ENCODE measurements at places on chromosomes 12 and 14. TPM values are rescaled to one million over a fixed set of nuclear protein-coding genes. Genes with fewer than 3 reads are reported as not detected.

The TCL1B gene
- total RNA-seq = not detected

The NGB gene
- not detected for total RNA-seq

The GPRC5A gene
- total RNA-seq = 37.8 TPM

The PLEKHG7 gene
- not detected for total RNA-seq

The RDH11 gene
- 59.1 TPM for total RNA-seq

The MFAP5 gene
- total RNA-seq = 390 TPM

The RPL10L gene
- total RNA-seq = not detected

The CCDC198 gene
- not detected for total RNA-seq

The MUCL1 gene
- not detected for total RNA-seq

GRCh38 chr12:71731439-71732356 lies 23.0 kb upstream of the RAB21 start:
- DNase-seq = peak; percentile 10

- no peak for DNase-seq
These were observed 1085.4 kb downstream of the SLC6A15 start for GRCh38 chr12:83827193-83827592.

DNA sequence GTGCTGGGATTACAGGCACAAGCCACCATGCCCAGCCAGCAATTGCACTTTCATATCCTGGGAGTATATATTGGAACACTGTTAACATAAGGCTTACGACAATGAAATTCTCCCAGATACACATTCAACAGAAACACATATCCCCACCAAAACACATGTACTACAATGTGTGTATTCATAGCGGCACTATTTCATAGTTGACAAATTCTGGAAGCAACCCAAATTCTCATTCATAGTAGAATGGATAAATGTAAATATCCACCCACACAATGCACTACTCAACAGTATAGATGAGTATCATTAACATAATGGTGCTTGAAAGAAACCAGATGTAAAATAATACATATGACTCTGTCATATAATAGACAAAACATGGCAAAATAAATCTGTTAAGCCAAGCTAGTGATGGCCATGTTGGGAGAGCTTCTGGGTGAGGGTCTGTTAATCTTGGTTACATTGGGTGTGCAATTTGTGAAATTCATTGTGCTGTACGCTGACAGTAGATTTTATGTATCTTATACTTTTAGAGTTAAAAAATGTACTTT lies 2.6 kb upstream of the DNAAF2 start:
- no peak for DNase-seq

DNA sequence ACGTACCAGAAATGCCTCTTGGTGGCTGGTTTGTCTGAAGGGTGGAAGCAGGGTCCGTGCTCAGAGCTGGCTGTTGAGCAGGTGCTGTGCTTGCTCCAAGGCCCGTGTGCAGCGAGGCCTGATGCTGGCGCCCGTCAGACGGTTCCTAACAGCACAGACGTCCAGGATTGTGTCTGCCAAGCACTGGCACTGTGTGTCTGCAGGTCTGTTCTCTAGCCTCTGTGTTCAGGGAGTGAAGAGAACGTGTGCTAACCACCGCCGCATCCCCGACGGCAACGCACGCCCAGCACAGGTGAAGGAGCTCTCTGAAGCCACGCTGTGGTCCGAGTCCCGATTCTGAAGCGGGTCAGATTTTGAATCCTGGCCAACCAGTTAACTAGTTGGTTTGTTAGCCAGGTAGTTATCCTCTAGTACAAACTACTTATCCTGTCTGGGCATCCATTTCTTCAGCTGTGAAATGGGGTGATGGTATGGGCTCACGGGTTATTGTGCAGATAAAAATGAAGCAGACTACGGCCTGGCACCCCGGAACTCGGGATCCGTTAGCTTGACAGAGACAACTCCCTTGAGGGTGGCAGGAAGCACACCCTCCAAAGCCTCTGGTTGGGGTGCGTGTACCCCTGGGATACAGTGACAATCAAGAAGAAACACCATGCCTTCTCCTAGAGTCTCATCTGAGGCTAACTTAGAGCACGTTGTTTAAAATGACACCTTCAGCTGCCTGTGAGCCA lies 18.6 kb upstream of the TDRD9 start:
- DNase-seq = no peak

DNA sequence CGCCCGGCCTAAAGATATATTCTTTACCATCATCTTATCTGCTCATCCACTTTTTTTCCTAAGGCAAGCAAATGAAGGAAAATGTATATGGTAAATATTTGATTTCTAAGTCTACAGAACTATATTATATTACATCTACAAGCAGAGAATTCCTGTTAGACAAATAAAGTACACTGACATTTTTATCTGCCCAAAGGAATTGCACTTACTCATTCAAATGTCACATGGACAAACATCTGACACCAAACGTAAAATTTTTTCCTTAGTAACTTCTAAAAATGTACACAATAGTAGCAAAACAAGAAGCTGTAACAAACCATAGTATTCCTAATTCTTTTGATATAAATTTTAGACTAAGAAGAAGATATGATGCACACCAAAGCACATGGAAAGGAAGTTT lies 51.0 kb downstream of the SPPL3 start:
- peak; percentile 32 for DNase-seq

- DNase-seq = peak; percentile 38
These were observed 147.9 kb downstream of the ETV6 start for GRCh38 chr12:11797317-11797913.

DNA sequence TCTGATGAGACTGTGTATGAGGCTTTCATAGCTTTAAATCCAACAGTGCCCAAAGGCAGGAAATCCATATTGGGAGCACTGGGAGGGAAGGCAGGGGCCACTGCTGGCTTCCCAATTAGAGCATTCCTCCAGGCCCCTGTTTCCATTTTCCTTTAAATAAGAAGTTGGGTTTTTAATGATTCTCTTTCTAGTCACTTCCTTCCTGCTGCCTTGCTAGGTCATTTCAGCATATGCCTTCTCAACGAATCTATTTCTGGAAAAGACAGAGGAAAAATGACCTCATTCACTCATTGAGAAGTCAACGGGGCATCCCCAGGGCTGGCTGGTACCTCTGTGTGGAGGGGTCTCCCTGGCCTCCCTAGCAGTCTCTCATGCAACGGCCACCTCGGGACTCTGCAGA lies 43.5 kb downstream of the IGF1 start:
- no peak for DNase-seq

DNA sequence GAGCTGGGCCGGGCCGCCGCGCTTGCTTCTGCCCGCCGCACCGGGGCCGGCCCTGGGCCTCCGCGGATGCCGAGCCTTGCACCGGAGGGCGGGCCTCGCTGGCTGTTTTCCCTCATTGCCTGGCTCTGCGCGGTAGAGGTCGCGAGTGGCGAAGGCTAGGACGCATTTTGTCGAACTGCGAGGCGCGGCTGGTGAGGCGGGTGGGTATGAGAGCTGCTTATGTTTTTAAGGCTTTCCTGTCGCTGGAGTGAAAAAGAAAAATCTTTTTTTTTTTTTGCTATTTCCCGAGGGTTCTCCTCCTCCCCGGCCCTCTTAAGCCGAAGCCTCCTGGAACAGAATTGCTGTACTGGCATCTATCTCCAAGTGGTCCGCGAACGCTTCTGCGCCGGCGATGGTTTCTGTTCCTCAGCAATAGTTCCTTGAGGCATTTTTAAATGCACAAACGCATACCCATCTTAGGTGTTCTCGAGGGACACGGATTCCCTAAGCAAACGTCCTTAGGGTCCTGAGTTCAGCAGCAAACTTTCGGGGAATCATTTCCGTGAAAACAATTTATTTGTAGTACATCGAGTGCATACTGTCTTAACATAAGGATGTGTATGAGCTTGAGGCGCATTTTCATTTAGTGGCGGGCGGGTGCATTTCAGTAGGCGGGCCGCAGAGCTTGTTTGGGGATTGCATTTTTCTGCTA lies 631 bp downstream of the RESF1 start:
- DNase-seq = peak; percentile 82

GRCh38 chr12:115543269-115543668 lies 734.2 kb downstream of the MED13L start:
- peak; percentile 13 for DNase-seq

DNA sequence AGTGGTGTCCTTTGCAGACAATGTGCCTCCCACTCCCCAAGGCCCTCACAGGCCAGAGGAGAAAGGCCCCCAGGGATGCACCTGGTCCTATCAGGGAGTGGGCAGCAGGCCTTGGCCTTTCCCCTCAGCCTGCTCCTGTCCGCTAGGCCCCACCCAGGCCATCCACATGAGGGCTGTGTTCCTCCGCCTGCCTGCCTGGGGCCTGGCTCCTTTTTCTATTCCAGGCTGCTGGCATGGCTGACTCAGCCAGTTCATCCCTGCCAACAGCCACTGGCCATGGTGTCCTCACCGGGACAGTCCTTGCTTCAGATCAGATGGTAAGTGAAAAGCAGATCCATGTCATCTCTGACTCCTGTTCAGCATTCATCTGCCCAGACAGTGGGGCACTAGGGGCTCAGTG lies 13.4 kb downstream of the ISM2 start:
- peak; percentile 62 for DNase-seq

- peak; percentile 79 for DNase-seq
These were observed at the start of gene EEF1AKMT3 for GRCh38 chr12:57772429-57773322. EEF1AKMT3 (plus strand) TSS chr12:57772614; CDS start chr12:57772725, 111 bp downstream.

- no peak for DNase-seq
These were observed 28.6 kb downstream of the BRMS1L start for GRCh38 chr14:35854696-35855270.

DNA sequence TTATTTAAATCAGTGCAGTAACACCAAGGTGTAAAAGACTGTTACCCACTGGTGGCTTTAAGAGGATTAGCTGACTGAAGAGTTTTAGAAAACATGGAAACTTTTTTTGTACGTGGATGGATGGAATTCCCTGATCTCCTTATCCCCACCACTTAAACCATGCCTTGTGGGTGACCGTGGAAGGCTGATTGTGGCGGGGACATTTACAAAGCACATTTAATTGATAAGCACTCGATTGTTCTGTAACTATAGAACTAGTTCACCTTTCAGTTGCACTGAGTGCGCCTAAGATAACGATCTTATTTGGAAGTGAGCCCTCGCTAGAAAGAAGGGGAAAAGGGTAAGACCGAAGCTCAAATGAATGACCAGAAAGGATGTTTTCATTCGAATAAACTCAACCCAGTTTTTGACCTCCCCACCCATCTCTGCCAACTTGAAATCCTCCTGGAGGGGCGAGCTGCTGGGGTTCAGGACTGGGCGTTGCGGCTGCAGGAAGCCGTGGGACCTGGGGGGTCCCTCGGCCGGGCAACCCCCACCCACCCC lies 688 bp upstream of the RASSF3 start:
- DNase-seq = peak; percentile 40

Measured in GM23248 (cell line).